Kidney (tissue), 22 donors: ENCODE measurements at places on chromosomes 3 and 15.

GRCh38 chr3:17626395-17626794, 116.0 kb downstream of the TBC1D5 start:
- DNase-seq = no peak

DNA sequence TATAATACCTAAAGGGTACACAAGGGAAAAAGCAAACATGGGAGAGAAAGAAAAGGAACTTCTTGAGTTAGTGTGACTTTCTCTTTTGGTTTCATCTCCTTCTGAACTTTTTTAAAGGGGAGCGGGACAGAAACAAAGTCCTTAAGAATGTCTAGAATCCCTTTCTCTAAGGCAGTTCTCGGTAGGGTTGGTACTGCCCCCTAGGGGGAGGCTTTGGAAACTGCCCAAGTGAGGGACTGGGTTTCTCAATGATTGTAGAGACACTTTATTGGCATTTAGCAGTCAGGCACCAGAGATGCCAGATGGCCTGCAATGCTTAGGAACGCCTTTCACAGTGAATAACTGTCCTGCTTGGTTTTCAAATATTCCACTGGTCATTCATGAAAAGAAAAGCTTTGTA, 172.7 kb downstream of the WDR72 start:
- peak; percentile 10 for DNase-seq

- no peak for DNase-seq
Observed at GRCh38 chr3:194306109-194306686, 44.9 kb downstream of the CPN2 start.

- DNase-seq = no peak
Observed at GRCh38 chr15:84788500-84788899, 28.7 kb upstream of the ALPK3 start.

GRCh38 chr15:67762610-67763368, 62.5 kb upstream of the SKOR1 start:
- DNase-seq = no peak

GRCh38 chr15:52717924-52718323, 38.7 kb upstream of the ATOSA start:
- no peak for DNase-seq

DNA sequence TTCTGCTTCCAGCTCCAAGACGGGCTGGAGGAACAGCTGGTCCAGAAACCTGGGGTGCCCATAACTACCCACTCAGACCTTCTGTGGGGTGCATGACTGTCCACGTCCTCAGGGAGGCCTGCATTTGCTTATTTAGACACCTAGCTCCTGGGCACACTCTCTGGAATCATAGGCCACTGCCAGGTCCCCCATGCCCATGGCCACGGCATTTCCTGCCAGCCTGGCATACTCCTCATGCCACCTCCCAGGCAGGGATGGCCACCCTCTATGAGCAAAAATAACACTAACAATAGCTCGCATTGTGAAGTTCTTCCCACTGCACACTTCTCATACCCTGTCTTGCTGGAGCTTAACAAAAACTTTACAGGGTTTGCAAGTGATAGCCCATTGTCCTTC, 166.9 kb upstream of the TPM1 start:
- no peak for DNase-seq

GRCh38 chr15:85795337-85796305, 896 bp upstream of the KLHL25 start:
- no peak for DNase-seq

DNA sequence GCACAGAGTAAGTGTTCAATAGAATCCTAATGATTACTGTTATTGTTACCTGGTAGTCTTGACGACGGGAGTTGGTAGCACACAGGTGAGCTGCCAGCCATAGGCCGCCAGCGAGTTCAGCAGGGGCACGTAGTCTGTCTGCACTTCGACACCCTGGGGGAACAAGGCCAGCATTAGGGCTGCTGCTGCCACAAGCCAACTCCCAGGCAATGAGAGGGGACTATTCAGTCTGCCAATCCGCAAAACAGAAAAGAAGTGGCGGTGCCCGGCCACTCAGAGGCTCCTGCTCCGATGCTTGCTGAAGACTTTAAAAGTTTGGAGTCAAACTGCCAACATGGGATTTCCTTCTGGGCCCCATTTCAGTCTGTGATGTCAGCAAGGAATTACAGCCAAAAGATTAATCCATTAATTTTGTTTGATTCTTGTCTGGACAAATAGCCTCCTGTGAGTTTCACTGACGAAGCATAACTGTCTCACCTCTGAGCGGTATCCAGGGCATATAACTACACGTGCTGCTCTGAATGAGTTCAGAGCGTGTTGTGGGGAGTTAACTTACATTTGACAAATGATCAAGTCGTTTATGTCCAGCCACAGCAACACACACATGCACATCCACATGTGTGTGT, 61.8 kb downstream of the OXNAD1 start:
- no peak for DNase-seq

DNA sequence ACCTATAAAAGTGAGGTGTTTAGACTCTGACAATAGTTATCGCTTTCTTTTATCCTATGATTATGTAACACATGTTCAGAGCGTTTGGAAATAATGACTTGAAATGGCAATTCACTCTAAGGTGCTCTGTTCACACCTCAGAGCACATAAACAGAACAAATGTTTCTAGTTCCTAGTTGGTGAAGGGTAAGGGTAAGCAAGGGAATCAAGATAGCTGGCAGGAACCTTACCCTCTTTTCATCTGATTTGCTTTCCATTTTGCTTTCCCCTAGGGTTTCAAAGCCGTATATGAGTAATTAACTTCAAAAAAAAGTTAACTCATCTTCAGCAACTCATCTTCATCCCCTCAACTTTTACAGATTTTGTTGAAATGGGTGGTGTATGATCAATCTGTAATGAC, 2.3 kb upstream of the ATOSA start:
- DNase-seq = no peak

GRCh38 chr15:80732818-80733217, 37.7 kb downstream of the ABHD17C start:
- DNase-seq = no peak

DNA sequence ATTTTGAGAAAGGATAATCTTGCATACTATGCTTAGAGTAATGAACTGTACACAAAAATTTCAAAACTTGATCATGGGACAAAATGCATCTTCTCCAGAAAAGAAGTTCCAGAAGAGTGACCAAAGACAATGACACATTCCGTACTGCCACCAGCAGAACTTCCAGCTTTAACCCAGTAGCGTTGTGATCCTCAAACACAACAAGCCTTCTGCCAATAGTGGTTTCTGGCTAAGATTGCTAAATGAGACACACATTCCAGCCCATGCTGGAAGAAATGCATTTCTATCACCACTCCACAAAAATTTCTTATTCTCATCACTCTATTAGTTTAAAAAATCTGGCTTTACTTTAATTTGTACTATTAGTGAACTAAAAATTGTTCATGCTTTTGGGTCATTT, 334.9 kb downstream of the TBC1D5 start:
- DNase-seq = no peak

DNA sequence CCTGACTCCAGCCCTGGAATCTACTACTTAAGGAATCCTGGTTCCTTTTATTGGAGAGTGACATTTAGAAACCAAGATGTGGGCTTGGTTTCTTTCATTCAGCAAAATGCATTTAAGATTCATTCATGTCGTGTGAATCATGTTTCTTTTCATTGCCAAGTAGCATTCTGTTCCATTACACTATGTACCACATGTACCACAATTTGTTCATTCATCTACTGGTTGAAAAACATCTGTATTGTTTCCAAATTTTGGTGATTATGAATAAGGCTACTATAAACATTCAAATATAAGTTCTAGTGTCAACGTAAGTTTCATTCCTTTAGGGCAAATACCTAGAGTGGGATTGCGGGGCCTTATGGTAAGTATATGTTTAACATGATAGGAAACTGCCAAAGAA, 264.2 kb downstream of the VPS13C start:
- DNase-seq = no peak

GRCh38 chr3:48222616-48223513, at the start of gene CAMP:
CAMP (plus strand) TSS chr3:48223495; CDS start chr3:48223512, 17 bp downstream.
- DNase-seq = peak; percentile 34

- DNase-seq = no peak
Observed at GRCh38 chr3:41489231-41489630, 289.9 kb downstream of the CTNNB1 start.

DNA sequence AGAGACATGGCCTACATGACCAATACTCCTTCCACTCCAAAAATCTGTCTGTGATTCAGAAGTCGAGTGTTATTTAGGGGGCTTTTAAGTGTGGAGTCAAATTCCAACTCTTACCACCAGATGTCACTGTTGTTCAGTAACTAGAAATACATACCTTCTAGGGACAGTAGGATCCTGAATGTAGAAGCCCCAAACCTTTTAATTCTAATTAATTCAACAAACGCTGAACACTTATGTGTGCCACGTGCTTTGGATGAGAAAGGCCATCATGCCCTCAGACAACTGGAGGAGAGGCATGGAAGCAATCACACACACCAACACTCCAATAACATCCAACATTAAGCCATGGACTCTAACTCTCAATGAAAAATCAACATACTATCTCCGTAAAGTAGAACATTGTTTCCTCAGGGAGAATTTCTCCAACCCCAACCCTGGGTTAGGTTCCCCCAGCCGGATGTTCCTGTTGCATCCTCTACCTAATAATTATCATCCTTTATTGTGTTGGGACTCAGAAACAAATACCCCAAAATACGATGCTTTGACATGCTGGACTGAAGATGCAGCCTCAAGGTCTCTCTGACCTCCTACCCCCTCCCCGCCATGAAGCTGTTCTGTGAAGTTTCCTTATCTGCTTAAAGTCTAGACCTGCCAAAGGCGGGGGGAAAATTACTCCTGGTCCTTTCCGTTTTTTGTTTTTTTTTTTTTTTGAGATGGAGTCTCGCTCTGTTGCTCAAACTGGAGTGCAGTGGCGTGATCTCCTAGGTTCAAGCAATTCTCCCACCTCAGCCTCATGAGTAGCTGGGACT, 8.0 kb upstream of the CCDC13 start:
- DNase-seq = no peak

DNA sequence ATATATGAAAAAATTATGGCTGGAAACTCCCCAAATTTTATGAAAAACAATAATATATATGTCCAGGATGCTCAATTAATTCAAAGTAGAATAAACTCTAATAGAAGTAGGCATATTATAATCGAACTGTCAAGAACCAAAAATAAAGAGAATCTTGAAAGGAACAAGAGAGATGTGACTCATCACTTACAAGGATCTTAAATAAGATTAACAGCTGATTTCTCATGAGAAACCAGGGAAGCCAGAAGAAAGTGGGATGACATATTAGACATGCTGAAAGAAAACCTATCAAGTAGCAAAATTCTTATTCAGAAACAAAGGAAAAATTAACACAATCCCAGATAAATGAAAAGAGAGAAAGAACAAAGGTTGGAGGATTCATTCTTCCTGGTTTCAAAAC, 66.8 kb downstream of the FAIM start:
- DNase-seq = no peak

- no peak for DNase-seq
Observed at GRCh38 chr3:31621314-31621713, 88.6 kb downstream of the STT3B start.
